ENCODE measurements at places on chromosomes 7 and 10.

GRCh38 chr10:131906269-131906639, 5.4 kb downstream of the PPP2R2D start:
- DNase-seq: no peak

GRCh38 chr10:126521399-126521798, 133.1 kb upstream of the ADAM12 start:
- peak; percentile 93 for DNase-seq

DNA sequence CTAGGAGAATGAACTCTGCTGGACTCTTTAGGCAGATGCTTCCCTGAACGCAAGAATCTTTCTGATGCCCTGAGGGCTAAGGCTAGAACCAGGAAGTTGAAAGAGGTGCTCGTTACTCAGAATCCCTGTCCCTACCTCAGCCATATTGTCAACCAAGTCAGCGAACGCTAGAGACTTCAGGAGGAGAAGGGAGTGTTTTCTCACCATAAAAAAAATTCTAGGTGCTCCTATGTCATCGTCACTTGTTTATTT, 359.4 kb downstream of the PRPF18 start:
- peak; percentile 58 for DNase-seq

GRCh38 chr7:29239638-29240037, 45.1 kb downstream of the CHN2 start:
- no peak for DNase-seq

DNA sequence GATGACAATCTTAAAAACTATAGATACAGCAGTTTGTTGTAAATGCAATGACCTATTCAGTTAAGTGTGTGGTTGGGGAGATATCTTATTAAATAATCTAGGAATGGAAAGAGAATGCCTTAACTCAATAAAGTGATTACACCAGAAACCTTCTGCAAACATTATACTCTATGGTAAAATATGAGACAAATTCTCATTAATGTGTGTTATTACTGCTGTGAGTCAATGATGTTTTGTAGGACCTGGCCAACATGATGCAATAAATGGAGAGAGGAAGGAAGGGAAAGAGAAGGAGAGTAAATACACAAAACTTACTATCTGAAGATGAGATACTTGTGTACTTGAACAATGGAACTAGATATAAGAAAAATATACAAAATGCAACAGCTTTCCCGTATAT, 25.1 kb downstream of the MKX start:
- DNase-seq: no peak

- no peak for DNase-seq
Measured at GRCh38 chr10:72274730-72275350, 1.1 kb downstream of the DDIT4 start.

DNA sequence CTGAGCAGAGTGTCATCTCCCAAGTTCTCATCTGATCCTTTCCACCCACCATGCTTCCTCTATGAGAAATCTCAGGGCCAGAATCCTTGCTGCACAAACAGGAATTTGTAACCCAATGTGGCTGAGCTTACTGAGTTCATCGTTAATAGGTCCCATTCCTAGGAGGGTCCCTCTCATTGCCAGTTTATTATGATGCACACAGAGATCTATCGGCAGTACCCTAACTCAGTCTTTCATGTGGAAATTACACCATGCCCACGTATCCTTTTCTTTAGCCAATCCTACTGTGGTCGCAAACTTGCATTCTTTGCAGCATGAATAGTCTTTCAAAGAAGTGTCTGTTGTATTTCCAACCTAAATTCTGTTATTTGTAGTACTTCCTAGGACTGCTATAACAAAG, 12.1 kb downstream of the TMEM236 start:
- no peak for DNase-seq

GRCh38 chr10:124977161-124977560, 35.2 kb downstream of the ZRANB1 start:
- no peak for DNase-seq

GRCh38 chr10:124282326-124282725, 136.4 kb downstream of the OAT start:
- no peak for DNase-seq

DNA sequence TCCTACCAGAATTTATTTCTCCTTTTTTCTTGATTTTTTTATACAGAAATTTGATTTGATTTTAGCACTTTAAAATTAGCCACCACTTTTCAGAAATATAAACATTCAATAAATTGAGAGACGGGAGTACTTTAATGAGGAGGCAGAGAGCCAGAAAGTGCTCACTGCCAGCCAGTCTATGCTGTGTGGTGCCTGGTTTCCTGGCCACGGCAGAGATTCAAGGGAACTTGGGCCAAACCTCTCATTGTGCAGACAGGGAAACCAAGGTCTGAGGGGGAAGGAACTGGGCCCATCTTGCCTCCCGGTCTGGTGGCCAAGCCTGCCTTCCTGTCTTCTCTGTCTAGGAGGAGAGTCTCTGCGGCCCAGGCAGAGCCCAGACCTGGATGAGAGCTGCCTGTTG, 25.9 kb downstream of the ADAMTS14 start:
- no peak for DNase-seq

- no peak for DNase-seq
Measured at GRCh38 chr10:115771755-115772154, 501.3 kb downstream of the GFRA1 start.

DNA sequence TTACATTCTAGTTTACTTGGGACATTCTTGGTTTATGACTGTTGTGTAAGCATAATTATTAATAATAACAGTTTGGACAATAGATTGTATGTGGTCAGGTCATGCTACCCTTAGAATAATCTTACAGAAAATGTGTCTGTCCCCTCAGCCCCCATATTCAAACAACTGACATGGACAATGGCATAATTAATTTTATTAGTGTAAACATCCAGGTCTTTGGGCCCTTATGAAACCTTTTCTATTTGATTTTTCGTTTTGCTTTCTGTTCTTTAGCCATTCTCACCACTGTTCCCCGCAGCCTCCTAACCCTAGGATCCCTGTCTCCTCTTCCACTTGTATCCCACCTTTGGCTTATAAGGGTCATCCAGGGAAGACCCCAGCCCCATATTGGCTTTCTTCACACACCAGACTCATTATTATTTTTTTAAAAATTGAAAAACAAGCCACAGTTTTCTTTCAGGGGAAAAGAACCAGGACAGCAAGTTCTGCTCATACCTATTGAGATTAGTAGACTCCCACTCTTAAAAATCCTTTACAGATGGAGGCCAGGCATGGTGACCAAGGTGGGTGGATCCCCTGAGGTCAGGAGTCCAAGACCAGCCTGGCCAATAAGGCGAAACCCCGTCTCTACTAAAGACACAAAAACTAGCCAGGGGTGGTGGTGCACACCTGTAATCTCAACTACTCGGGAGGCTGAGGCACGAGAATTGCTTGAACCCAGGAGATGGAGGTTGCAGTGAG, 11.5 kb downstream of the VIM start:
- DNase-seq: no peak

- DNase-seq: no peak
Measured at GRCh38 chr7:1437155-1437880, 22.0 kb downstream of the MICALL2 start.

GRCh38 chr10:34751272-34751671, 63.8 kb downstream of the PARD3 start:
- DNase-seq: no peak

- peak; percentile 17 for DNase-seq
Measured at GRCh38 chr10:76010703-76011102, 579.3 kb downstream of the LRMDA start.

- no peak for DNase-seq
Measured at GRCh38 chr7:142471820-142472219, 214.0 kb upstream of the PRSS58 start.

GRCh38 chr7:33055158-33055557, 7.4 kb downstream of the NT5C3A start:
- DNase-seq: no peak

DNA sequence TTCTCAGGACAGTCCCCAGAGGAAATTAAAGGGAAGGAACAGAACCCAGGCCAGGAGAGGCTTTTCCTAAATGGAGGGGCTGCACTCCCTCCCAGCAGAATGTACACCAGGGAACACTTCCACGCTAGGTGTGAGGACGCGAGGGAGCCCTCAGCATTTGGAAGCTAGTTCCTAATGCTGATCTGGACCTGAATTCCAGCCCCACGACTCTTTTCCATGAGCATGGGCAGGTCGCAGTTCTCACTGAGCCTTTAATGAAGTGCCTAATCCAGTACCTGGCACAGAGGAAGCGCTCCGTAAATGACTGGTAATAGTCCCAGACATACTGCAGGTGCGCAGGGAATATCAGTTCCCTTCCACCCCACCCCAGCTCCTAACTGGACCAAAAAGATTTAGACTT, 1.1 kb downstream of the ALOX5 start:
- no peak for DNase-seq

GRCh38 chr7:115782696-115783490, 247.7 kb downstream of the TFEC start:
- no peak for DNase-seq
